Stimulated activated CD4-positive, alpha-beta T cell treated with anti-CD3 and anti-CD28 coated beads, Interleukin-1b, Interleukin-23, amount 100 ng/mL, for 1 hour (primary cell): ENCODE measurements at places on chromosomes 16 and 17.

DNA sequence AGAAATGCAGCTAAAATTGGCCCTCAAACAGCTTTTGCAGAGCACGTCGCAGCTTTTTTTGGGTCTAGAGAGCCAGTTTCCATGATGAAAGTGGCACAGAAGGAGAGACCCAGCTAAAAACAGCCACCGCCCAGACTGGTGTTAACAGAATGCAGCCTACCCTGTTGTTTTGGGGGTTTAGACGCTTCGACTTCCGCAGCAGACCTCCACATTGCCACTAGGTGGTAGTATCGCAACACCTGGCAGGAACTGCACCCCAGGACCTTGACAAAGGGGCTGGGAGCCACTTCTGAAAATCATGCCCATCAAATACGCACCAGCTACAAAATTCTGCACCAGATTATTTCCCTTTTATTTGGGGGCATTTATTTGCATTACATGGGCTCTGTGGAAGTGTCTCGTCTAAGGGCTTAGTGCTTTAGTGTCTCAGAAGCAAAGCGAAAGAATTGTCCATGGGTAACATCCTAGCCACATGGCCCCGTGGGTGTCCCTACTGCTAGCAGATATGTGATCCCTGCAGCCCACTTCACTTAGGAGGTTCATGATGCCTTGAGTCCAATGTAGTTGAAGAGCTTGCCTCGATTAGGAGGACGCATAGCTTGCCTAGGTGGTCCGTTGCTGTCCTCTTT, 167.1 kb downstream of the HAPSTR1 start:
- no peak for DNase-seq

GRCh38 chr16:31157136-31157535, 7.3 kb upstream of the PRSS36 start:
- DNase-seq: no peak

GRCh38 chr17:82022310-82022980, at the start of gene CENPX:
Gene CENPX (minus strand): TSS chr17:82022878. CDS start chr17:82022861, 17 bp downstream.
- no peak for DNase-seq

DNA sequence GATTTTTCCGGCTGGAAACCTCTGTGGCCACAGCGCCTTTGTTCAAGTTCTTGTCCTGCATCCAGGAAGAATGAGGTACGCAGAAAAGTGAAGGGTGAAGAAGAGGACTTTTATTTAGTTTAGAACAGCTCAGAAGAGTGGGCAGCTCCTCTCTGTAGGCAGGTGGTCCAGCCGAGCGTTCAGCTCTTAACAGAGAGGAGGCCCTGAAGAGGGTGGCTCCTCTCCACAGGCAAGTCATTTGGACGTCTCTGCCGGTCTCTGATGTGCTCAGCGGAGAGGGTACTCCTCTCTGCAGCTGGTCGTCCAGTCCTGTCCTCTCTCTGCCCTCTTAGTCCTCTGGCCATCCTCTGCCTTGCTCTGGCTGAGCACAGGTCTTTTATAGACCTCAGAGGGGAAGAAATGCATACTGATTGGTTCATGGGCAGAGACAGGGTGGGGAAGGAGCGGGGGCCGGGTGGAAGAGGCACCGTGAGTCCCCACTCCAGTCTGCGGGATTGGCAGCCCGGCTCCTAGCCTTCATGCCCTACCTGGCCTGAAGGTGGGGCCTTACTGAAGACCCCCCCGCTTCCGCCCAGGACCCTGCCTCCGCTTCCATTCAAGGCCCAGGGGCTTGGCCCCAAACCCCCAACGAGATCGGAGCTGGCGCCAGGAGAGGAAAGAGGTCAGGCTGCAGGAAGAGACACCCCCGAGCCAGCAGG, 70.0 kb upstream of the NKD1 start:
- DNase-seq: no peak

DNA sequence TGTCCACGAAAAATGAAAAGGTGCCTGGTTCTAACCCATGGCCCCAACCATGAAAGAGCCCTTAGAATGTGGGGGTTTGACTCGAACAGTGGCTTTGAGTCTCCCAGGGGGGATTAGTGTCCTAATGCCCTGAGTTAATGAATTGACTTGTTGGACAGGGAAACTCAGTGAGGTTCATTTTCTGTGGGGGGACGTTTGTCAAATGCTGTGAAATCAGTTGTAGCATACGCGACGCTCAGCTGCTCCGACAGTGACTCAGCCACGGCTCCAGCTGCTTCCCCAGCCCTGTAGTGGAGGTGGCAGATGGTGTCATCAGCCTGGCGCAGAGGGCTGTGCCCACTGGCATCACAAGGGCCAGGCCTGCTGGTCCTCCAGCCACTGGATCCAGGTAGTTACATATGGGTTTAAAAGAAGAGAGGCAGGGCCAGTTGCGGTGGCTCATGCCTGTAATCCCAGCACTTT, 3.9 kb upstream of the TMEM235 start:
- no peak for DNase-seq

- no peak for DNase-seq
These were observed 138.0 kb downstream of the NLK start for GRCh38 chr17:28180449-28180848.

GRCh38 chr17:1621273-1621954, 7.2 kb downstream of the SLC43A2 start:
- no peak for DNase-seq

GRCh38 chr16:396199-396598, 800 bp upstream of the NME4 start:
- no peak for DNase-seq

DNA sequence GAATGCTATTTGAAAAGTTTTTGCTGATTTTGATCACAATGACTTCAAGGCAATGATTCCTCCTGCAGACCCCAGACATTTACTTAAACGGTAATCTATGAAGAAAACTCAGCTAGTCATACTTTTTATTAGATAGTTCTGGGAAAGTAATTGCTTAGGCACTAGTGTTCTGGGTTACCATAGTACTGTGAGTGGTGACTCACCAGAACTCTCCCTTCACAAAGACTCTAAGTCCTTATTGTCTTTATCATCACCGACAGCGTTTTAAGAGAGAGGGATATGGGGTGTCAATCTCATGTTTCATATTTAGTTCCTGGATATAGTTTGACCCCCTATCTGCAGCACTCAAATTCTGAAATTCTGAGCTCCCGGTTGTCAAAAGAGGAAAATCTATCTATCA, 43.0 kb upstream of the CDH8 start:
- DNase-seq: no peak

DNA sequence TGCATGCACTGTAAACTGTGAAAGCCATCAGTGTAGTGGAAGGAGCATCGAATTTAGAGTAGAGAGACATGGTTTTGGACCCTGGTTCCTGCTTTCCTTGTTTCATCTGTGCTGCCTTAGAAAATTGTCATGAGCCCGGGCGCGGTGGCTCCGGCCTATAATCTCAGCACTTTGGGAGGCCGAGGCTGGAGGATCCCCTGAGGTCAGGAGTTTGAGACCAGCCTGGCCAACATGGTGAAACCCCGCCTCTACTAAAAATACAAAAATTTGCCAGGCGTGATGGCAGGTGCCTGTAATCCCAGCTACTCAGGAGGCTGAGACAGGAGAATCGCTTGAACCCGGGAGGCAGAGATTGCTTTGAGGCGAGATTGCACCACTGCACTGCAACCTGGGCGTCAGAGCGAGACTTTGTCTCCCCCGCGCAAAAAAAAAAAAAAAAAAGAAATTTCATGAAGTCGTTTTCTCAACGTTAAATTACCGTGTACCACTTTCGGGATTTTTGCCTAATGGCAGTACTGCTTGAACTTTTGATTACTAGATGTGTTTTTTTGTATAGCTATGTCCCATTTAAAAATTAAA, 912 bp downstream of the COQ7 start:
- DNase-seq: no peak

DNA sequence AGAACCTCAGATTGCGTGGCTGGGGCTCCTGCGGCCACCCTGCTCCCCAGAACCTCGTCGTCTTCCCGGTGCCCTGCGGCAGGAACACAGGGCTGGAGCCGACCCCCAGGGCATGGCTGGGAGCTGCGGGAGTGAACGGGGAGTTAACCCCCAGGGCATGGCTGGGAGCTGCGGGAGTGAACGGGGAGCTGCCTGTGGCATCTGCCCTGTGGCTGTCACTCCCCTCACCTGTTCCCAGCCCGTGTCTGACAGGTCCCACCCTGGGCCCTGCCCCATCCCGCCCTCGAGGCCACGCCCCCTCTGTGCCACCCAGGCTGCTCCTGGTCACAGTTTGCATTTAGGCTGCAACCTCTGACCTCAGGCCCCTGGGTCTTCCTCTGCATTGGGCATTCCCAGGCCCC, 39.4 kb upstream of the ACSF3 start:
- DNase-seq: no peak

DNA sequence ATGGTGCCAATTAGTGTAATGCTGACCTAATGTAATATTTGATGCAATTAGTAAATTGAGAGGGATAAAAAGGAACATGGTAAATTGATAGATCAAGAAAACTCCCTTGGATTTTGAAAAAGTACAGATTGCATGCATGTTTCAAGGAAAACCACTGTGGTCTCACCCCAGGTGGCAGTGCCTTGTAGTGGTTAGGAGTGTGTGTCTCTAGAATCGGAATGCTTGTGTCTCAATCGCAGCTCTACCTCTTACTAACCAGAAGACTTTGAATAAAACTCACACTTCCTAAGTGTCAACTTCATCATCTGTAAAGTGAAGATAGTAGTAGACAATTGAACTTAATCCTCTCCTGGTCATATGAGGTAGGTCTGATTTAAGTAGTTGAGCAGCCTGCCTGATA, 128.9 kb upstream of the GOT2 start:
- DNase-seq: no peak

DNA sequence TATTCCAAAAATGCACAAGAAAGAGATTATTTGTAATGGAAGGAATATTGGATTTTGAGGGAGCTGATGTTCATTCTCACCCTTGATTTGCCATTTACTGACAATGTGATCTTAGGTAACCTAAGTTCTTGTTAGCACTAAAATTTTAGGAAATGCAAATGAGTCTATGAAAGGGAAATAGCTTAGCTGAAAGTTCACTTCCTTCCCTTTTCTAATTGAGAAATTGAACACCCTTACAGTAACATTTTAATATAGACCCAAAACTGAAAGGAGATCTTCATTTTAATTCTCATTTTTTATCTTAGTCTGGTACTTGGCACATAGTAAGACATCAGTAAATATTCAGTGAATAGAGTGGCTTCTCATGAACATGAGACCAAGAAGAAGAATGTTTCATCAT, 10.9 kb upstream of the WSB1 start:
- DNase-seq: no peak

DNA sequence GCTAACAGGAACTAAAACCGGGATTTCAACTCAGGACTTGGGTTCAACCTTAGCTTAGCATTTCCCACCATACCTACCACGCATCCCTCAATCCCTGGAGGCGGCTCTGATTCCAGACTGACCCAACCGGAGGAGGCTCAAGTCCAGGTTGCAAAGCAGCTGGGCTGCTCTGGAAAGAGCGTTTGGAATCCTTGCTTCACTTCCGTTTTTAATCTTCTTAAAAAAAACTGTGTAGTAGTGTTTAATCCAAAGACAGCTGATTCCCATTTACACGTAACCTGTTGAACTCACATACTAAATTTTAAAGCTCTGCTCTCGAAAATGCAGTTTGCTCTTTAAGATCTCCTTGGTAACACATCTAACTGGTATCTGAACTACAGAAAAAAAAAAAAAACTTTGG, 50.0 kb downstream of the NXN start:
- DNase-seq: no peak

- DNase-seq: no peak
These were observed 36.6 kb downstream of the TOM1L2 start for GRCh38 chr17:17935321-17936271.

- no peak for DNase-seq
These were observed 1.1 kb upstream of the PKMYT1 start for GRCh38 chr16:2981177-2981898.

GRCh38 chr17:70074956-70075355, at the start of gene KCNJ16:
Gene KCNJ16 (plus strand): TSS chr17:70075225. CDS start chr17:70132088, 56,863 bp downstream.
- DNase-seq: no peak

DNA sequence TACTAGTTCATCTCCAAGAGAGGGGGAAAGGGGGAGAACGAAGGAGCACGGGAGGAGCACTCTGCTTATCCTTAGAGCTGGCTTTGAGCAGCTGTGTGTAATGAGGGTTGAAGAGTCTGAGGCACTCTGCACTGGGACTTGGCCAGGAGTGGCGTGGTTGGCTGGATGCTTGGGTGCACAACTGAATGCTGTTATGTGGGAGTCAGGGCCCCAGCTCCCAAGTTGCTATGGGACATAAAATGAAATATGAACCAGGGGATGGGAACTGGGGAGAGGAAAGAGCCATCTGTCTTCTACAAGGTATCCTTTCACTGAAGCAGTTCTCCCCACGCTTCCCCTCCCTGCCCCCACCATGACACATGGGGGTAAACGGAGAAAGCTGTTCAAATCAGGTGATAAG, 105.9 kb upstream of the ANKFN1 start:
- DNase-seq: no peak

- no peak for DNase-seq
These were observed 61.9 kb upstream of the DHX40 start for GRCh38 chr17:59503500-59503899.

- no peak for DNase-seq
These were observed 296.2 kb downstream of the SEC14L1 start for GRCh38 chr17:77437017-77437416.

- DNase-seq: no peak
These were observed 57.1 kb downstream of the SPECC1 start for GRCh38 chr17:20066253-20066652.

GRCh38 chr16:50335196-50335958, 33.4 kb downstream of the BRD7 start:
- DNase-seq: no peak

DNA sequence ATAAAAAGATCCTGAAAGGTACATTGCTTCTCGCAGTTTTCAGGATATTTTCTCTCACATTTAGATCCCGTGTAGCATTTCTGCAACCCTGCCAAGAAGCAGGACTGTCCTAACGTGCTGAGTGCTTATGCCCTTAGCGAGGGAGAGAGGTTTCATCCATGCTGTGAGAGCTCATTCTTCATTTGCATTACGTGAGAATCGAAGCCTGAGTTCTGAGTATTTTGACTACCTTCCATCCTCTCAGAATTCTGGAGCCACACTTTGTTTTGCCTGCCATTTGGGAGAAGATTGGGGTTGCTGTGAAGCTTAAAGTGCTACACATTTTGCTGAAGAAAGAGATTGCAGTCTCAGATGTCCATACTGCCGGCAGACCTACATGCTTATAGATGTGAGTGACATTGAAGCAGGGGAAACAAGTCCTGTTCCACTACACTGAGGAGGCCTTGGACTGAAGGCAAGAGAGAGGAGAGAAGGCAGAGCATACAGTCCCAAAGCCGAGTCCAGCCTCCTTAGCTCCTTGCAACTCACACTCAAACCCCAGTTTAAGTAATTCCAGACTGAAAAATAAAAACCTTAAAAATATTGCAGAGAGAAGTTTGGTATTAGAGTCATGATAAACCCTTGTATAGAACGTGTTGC, 183.0 kb downstream of the PRKCA start:
- DNase-seq: no peak
